Activated gamma-delta T cell (primary cell): ENCODE measurements at places on chromosomes 5 and 9.

DNA sequence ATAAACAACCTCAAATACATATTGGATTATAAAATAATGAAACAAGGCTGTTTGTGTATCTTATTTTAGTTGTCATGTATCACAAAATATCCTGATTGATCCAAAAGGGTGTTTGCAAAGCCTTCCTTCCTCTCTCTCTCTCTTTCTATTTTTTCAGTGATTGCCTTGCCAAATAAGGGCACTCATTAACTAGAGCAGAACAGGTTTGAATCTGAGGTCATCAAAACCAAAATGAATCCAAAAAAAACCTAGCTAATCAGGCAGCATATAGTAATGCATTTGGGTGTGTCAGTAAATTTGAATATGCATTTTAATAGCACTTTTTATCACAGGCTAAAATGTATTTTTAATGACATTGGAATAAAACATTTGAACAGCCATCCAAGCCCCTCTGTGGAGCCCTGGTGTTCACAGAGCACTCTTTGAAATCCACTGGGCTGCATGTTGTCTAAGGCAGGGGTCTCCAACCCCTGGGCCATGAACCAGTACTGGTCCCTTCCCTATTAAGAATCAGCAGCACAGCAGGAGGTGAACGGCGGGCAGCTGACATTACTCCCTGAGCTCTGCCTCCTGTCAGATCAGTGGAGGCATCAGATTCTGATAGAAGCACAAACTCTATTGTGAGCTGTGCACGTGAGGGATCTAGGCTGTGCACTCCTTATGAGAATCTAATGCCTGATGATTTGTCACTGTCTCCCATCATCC lies 171.8 kb upstream of the RAI14 start:
- DNase-seq: no peak

- DNase-seq: no peak
Observed at GRCh38 chr5:57447658-57448057, 35.0 kb downstream of the ACTBL2 start.

GRCh38 chr9:75604661-75605060 lies 285.8 kb upstream of the PCSK5 start:
- no peak for DNase-seq

DNA sequence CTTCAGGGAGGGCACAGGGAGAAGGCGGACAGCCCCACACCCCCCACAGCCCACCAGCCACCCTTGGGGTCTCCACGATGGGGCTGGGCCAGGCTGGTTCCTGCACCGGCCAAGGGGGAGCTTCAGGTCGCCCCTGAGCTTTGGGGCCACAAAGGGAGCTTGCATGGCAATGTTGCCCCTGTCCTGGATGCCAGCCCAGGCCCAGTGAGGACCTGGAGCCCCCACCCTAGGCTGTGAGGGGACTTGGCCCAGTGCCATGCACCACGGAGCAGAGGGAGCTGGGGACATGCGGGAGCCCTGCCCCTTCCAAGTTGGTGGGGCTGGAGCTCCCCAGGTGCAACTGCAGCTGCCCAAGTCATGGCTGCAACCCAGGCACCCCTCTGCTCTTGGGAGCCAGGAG lies 18.4 kb downstream of the TMEM38B start:
- DNase-seq: no peak

DNA sequence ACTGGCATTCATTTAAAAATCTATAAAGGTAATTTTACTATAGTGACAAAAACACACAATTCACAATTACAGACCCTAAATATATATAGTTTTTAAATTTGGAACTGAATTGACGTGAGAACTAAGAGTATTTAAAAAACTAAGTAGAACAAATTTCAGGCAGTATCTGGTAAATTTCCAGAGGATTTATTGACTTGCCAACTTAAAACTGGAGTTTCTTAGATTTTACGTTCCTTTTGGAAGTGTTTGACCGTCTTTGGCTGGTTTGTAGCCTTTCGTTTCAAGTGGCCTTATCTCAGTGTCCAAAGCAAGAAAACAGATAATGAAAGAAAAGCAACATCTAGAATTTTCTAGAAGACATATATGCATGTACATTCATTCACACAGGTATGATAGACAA lies 234.4 kb upstream of the VLDLR start:
- no peak for DNase-seq

DNA sequence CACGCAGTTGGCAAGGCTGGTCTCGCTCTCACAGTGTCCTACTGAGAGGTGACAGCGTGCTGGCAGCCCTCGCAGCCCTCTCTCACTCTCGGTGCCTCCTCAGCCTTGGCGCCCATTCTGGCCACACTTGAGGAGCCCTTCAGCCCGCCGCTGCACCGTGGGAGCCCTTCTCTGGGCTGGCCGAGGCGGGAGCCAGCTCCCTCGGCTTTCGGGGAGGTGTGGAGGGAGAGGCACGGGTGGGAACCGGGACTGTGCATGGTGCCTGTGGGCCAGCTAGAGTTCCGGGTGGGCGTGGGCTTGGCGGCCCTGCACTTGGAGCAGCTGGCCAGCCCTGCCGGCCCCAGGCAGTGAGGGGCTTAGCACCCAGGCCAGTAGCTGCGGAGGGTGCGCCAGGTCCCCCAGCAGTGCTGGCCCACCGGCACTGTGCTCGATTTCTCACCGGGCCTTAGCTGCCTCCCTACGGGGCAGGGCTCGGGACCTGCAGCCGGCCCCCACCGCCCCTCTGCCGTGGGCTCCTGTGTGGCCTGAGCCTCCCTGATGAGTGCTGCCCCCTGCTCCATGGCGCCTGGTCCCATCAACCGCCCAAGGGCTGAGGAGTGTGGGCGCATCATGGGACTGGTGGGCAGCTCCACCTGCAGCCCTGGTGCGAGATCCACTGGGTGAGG lies 15.7 kb upstream of the RNF180 start:
- DNase-seq: no peak

- DNase-seq: no peak
Observed at GRCh38 chr5:137051161-137051560, 448.0 kb downstream of the SPOCK1 start.

GRCh38 chr9:87540444-87541105 lies 42.9 kb downstream of the DAPK1 start:
- no peak for DNase-seq

DNA sequence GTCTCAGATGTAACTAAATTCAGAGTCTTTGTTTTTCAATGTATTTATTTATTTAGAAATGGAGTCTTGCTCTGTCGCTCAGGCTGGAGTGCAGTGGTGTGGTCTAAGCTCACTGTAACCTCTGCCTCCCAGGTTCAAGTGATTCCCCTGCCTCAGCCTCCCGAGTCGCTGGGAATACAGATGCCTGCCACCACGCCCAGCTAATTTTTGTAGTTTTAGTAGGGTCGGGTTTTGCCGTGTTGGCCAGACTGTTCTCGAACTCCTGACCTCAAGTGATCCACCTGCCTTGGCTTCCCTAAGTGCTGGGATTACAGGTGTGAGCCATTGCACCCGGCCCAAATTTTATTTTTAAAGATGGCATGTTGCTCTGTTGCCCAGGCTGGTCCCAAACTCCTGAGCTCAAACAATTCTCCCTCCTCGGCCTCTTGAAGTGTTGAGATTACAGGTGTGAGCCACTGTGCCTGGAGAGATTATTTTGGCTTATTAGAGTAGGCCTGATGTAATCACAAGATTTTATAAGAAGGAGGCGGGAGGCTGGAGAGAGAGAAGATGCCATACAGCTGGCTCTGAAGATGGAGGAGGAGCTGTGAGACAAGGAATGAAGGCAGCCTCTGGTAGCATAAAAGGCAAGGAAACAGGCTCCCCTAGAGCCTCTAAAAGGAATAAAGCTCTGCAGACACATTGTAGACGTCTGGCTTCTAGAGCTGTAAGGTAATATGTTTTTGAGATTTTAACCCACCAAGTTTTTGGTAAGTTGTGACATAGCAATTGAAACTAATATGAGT lies 12.9 kb upstream of the KLF9 start:
- no peak for DNase-seq

DNA sequence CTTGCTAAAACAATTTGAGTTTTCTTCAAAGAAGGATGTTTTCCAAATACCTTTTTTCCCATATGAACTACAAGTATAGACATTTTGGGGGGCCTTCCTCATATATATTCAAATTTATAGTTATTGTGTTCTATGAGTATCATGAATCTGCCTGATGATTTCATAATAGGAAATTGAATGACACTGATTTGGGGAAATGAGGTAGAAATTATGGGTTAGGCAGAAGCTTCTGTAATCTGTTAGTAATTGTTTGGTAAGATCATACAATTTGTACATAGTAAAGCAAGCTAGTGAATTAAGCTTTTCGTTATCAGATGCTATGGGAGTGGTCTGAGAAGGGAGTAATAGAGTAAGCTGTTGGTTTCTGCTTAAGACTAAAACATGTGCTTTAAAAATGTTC lies 98.0 kb downstream of the TRIO start:
- DNase-seq: no peak

- DNase-seq: no peak
Observed at GRCh38 chr5:133873449-133873848, 95.0 kb downstream of the C5orf15 start.

DNA sequence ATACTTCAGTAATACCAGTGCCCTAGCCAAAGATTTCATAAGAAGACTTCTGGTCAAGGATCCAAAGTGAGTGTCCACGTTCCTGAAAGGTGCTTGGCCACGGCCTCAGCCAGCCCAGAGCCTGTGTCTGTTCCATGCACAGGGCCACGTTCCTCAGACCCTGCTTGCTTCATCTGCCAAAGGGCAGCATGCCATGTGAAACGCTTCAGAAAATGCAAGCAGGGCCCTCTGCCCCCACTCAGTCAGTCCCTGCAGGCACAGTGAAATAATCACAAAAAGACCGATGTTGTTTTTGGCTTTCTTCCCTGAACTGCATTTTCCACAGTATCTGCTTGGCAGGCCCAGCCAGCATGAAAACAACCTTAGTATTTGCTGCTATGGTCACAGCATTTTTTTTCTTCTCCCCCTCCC lies 85.5 kb upstream of the CTSL start:
- no peak for DNase-seq

DNA sequence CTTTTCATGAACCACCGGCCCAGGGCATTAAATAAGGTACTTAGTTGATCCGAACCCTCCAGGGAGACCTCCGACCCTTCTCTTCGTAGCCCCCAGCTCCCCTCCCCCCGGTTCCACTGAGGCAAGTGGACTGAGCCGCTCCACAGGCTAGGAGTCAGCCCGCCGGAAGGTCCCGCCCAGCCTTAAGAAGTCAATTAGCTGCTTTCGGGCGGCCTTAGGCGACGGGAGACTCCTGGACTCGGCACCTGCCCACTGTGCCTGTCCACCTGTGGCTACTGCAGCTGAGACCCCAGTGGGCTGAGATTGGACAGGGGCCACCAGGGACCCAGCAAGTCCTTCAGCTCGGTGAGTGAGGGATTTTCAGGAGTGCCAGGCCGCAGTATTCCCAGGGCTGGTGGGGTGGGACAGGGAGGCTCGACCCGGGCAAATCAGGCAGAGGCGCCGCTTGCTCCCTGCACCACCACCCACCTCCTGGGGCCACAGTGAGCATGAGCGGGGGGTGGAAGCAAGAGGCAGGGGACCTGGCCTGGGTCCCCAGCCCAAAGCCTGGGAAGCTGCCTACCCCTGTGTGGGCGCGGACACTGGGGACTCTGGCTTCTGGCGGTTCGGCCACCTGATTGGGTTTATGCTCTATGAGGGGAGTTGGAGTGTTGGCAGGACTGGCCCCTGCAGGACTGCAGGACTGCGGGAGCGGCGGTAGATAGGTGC lies 39.6 kb upstream of the SPATA31E1 start:
- no peak for DNase-seq

DNA sequence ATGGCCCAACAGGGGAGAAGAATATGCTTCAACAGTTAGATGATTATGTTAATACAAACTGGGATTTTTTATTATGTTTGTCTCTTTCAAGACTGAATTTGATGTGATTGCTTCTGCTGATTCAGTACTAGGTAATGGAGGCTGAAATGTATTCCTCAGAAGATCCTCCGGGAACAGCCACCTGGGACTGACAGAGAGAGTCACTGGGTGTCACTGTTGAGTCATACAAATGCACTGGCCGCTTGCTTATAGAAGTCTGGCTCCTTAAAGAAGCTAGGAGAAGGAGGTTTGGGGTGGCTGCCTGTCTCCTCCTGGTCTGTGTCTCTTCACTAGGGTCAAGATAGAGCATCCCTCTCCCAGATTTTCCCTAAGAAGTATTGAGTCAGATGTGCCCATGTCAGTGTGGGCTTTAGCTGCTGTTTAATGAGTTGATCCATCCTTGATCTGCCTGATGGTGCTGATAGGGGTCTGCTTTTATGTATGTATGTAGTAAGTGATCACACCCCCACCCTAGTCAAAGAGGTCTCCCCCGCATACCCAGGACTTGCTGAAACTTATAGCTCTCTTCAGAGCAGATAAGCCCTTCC lies 773.4 kb downstream of the BRINP1 start:
- no peak for DNase-seq

- DNase-seq: no peak
Observed at GRCh38 chr9:107751567-107752210, 262.1 kb upstream of the KLF4 start.

GRCh38 chr9:132235894-132236661 lies 74.2 kb downstream of the NTNG2 start:
- DNase-seq: no peak

GRCh38 chr5:17070647-17071046 lies 134.6 kb upstream of the MYO10 start:
- no peak for DNase-seq

DNA sequence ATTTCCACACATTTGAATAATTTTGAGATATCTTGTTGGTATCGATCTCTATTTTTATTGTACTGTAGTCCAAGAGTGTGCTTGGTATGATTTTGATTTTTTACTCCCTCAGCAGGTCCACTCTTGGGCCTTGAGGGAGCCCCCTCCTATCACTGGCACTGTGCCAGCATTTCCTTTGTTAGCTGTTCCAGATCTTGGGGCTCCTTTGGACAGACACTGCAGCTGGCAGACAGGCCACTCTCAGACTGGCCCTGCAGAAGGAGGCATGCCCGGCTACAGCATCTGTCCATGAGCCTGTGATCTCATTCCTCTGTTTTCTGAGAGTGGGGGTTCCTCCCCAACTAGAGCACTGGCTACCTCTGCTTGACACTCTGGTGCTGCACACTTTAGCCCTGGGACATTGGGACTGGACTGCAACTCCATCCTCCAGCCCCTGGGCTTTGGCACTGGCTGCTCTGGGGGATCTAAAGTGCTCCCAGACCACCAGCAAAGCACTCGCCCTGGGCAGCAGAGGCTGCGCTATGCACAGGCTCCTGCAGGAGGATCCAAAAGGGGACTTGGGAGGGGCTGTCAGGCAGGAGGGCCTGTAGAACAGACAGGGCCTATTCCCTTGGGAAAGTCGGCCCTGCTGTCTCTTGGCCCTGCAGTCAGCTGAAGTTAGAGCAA lies 271.3 kb upstream of the DMAC1 start:
- DNase-seq: no peak

DNA sequence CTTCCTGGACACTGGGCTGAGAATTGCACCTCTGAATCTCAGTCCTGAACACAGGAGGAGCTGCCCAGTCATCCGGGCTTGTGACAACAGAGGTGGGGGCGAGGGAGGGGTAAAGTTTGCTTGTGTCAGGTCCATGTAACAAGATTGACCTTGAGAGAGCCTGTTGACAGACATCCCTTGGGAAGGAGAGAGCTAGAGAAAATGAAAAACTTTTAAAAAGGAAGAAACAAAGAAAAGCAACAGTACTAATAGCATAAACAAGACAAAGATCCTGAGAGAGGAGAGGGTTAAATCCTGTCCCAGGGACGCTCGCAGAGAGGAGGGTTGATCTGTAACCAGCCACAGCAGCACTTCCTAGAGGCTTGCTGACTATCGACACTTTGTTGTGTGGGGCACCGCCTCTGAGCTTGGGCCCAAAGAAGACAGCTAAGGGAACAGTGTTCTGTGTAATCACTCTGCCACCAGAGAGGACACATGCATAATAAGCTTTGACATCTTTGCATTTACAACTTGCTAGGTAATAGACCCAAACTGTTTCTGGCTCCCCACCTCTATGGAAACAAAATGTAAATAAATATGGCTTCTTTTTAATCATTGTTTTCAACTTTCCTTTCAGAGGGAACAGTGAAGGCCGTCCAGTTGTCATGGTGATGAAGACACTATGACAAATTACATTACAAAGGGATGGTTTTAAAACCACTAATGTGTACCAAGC lies 363.7 kb downstream of the CSNK1G3 start:
- DNase-seq: no peak
